ENCODE measurements at places on chromosomes 3 and 15.

DNA sequence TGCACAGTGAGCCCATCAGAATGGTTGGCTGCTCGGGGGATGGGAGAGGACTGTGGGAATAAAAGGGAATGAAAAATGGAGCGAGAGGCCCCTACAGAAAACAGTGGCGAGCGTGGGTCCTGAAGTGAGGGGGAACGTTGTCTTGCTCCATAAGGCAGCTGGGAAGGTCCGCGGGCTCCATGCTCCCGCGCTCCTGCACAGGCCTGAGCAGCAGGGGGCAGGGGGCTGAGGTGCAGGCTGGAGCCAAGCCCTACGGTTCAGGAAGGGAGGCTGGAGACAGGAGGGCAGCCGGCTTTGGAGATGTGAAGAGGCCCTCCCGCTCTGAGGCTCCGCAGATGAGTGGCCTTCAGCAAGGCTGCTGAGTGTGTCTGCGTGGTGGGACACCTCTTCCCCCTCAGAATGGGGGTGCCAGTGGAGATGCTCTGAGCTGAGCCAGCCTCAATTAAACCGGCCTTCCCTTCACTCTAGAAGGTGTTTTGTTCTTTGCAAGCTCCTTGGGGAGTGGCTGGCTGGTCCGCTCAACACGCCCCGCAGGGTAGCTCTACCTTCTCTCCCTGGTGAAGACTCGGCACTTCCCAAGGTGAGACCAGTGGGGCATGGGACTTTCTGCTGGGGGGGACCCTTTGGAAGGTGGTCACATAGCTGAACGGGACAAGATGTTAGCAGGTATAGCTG lies 208.0 kb downstream of the XXYLT1 start:
- DNase-seq = no peak

- no peak for DNase-seq
Observed at GRCh38 chr15:33608714-33609113, 297.9 kb downstream of the RYR3 start.

DNA sequence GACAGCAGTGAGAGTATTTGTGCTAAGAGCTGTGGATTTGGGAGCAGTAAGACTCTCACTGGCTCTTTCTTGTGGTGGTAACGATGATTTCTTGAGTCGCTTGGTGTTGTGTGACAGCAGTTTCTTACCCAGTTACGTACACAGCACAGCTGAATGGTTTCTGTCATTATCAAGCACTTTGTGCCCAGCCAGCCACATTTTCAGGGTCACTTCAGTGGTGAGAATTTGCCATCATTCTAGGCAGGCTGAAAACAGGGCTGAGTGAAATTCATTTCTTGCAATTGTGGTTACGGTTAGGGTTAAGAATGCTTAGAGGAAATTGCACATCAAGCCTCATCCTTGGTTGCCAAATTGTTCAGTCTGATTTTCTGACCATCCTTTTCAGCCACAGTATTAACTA lies 130.1 kb downstream of the RYR3 start:
- DNase-seq = no peak

GRCh38 chr3:105823149-105823867 lies 45.5 kb downstream of the CBLB start:
- peak; percentile 44 for DNase-seq

GRCh38 chr3:53888232-53888631 lies 3.4 kb downstream of the SELENOK start:
- DNase-seq = no peak

GRCh38 chr3:128488991-128489673 lies 3.9 kb downstream of the GATA2 start:
- DNase-seq = peak; percentile 63

GRCh38 chr3:103906808-103907207 lies 1459.9 kb upstream of the ALCAM start:
- no peak for DNase-seq

DNA sequence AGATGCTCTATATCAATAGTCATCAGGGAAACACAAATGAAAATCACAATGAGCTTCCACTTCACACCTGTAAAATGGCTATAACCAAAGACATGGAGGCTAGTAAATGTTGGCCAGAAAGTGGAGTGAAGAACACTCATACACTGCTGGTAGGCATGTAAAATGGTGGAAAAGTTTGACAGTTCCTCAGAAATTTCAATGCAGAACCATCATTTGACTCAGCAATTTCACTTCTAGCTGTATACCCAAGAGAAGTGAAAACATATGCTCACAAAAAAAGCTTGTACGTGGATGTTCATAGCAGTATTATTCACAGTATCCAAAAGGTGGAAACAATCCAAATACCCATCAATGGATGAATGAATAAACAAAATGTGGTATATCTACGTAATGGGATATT lies 19.2 kb upstream of the TOP2B start:
- no peak for DNase-seq

DNA sequence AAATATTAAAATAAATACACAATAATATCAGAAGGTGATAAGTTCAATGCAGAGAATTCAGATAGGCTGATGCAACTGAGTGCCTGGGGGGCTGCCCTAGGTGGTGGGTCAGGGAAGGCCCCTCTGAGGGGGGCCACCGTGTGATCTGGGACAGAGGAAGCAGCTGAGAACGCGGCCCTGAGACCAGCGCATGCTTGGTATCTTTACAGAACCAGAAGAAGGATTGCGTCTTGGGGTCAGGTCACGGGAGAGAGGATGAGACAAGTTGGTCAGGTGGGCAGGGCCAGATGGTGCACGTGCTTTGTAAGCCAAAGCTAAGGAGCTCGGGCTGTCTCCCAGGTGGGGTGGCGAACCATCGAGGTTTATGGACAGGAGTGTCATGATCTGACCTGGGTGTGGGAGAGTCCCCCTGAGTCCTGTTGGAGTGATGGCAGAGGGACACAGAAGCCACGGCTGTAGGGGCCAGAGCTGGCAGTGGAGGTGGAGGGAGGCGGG lies 121.2 kb downstream of the ETFA start:
- DNase-seq = no peak

GRCh38 chr3:46883054-46883829 lies 5.7 kb downstream of the PTH1R start:
- no peak for DNase-seq

GRCh38 chr3:44958386-44958785 lies 17.6 kb downstream of the ZDHHC3 start:
- no peak for DNase-seq

GRCh38 chr3:24128199-24129005 lies 183.3 kb downstream of the NR1D2 start:
- DNase-seq = no peak

DNA sequence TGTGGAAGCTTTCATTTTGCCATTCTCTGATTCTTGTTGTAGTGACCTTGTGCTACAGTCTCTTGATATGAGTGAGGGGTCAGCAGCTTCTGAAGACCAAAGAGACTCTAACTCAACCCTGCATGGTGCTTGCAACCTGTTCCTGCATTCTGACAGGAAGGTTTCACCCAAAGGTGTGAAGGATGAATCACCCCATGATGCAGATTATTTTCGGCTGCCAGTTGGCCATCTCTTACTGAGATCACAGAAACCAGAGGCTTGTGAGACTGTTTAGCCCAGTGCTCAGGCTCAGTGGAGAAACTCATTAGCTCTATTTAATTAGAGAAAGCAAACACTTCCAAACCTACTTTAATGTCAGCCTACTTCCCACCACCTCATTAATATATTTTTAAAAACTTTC lies 29.2 kb upstream of the TPRG1 start:
- DNase-seq = no peak

- no peak for DNase-seq
Observed at GRCh38 chr3:169002689-169003088, 660.8 kb downstream of the MECOM start.

- no peak for DNase-seq
Observed at GRCh38 chr3:172276103-172276502, 172.2 kb downstream of the GHSR start.

GRCh38 chr3:47113669-47114365 lies 50.1 kb downstream of the SETD2 start:
- no peak for DNase-seq

- DNase-seq = no peak
Observed at GRCh38 chr3:69250014-69250413, 127.6 kb upstream of the LMOD3 start.

GRCh38 chr15:95458721-95459120 lies 871.8 kb upstream of the NR2F2 start:
- DNase-seq = no peak

- no peak for DNase-seq
Observed at GRCh38 chr3:124797426-124797945, 67.2 kb downstream of the UMPS start.

DNA sequence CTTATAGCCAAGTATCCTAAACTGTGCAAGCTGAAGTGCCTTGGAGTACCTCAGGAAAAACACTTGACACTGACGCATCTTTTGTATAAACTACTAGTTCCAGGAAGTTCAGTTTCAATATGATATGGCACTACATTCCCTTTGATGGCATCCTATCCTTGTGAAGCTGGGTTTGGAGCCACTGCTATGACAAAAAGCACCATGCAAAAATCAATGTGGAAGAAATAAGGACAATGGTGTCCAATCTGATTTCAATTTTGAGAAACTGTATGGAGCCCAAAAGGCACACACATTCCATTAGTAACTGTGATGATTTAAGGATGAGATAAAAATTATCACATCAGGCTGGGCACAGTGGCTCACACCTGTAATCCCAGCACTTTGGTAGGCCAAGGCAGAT lies 5.6 kb downstream of the RPS27L start:
- no peak for DNase-seq

DNA sequence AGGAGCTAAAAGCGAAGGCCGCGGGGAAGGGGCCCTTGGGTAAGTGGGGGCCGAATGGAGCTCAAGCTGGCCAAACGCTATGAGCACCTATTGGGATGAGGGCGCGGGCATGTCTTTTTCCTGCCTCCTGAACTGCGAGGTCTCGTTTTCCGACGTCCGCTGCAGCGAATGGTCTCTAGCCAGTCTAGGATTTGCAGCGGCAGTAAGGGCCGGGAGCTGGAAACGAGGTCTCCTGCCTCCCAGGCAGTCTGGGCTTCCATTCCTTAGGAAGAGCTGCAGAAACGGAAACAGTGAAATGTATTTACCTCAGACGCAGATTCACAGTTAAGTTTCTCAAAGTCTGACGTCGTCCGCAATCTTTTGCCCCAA lies 517 bp downstream of the TMA7 start:
- DNase-seq = no peak

GRCh38 chr15:77476995-77477394 lies 56.3 kb downstream of the HMG20A start:
- DNase-seq = no peak
